Stimulated activated CD4-positive, alpha-beta T cell treated with anti-CD3 and anti-CD28 coated beads, Interleukin-4, amount 100 ng/mL, for 24 hours (primary cell): ENCODE measurements at places on chromosomes 3 and 15.

DNA sequence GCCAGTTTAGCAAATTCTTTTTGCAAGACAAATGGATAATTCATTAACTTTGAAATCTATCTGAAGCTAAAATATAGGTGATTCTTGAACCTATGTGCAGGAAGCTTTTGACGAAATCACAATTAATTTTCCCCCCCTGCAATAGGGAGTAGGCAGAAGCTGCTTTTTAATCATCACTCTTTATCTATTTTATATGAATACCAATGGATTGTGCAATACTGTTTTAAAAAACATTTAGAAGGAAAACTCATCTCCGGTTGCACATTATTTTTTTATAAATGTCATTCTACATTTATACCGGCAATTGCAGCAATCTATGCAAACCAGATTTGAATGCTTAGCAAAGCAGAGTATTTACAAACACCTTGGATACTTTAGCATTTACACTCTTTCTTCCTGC, 121.1 kb upstream of the TMCO5A start:
- no peak for DNase-seq

- no peak for DNase-seq
These were observed 1561.6 kb downstream of the OTOL1 start for GRCh38 chr3:163058031-163058854.

GRCh38 chr3:64716110-64716710, 28.4 kb upstream of the ADAMTS9 start:
- no peak for DNase-seq

DNA sequence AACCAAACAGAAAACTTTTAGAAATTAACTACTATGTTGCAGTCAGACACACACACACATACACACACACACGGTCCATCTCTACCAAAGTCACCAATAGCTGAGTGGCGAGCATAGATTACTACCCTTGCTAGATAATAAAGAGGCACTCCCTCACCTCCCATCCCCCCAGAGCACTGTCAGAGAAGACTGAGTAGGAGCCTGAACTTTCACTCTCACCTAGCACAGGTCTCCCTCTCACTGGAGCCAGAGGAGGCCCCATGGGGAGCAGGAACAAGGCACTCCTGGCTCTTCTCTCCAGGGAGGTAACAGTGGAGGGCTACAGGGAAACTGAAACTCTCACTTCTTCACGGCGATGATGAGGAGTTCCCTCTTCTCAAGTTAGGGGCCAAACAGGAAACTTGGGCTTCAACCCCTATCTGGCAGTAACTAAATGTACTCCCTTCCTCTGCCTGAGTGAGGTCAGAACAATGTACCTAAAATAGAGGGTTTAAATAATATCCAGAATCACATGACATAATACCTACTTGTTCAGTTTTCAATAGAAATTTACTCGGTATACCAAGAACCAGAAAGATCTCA, 975.3 kb upstream of the GBE1 start:
- DNase-seq, result no peak

- DNase-seq, result no peak
These were observed 3.3 kb downstream of the CRYBG3 start for GRCh38 chr3:97825101-97825500.

- no peak for DNase-seq
These were observed 134.8 kb upstream of the MB21D2 start for GRCh38 chr3:193052354-193053045.

DNA sequence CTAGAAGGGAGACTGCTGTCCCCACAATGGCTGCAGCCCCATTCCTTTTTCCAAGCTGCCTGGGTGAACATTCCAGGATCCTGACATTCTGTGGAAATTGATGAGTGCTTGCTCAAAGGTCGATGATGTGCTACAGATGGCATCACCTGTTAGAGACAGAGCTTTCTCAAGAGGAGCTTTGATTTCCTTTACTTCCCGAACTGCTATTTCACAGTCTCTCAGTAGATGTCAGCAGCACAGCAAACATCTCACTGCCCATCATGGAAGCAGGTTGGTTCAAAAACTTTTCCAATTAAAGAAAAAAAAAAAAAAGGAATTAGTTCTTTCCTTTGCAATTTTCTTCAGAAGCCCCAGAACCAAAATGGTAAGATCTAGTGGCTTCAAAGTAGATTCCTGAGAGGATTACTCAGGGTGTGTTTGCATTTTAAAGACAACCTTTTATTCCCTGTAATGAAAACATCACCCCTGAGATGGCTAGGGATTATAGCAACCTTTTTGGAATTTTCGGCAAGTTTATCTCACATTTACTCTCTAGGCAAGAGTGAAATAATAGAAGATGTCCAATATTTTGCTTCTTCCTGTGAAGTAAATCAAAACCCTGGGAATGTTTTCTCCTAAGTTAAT, 44.8 kb downstream of the POLR2M start:
- DNase-seq, result no peak
